ENCODE measurements at places on chromosomes 16 and 17.

- H3K27me3 ChIP-seq, result no peaks in the 10 kb centered on the region
- no peak overlapping the region for H3K4me3 ChIP-seq
- DNase-seq, result no peak
- H3K27ac ChIP-seq, result no peak overlapping the region
- peaks cover 7% of the 10 kb centered on the region for H3K4me1 ChIP-seq
Observed at GRCh38 chr17:77817953-77818352, 140.6 kb upstream of the TNRC6C start.

- H3K27me3 ChIP-seq, result no peaks in the 10 kb centered on the region
- no peaks in the 10 kb centered on the region for H3K4me1 ChIP-seq
- H3K27ac ChIP-seq, result no peak overlapping the region
- DNase-seq, result no peak
- H3K4me3 ChIP-seq, result no peak overlapping the region
Observed at GRCh38 chr16:35746963-35747657, 2287.7 kb downstream of the TP53TG3F start.

DNA sequence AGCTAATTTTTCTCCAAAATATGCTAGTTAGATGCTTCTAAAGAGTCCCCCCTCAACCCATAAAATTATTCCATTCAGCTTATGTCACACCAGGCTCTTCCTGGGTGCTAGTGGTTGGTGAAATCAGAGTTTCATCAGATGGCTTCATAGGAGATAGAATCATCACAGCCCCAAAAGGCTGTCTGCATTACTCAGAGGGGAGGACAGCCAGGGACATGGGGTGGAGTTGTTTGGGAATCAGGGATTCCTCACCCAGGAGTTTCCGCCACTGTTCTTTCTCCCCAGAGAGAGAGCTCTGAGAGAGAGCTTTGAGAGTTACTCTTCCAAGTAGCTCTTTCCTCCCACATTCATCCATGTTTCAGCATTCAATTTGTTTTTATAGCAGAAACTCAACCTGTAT lies 288 bp upstream of the KRT34 start:
- H3K4me1 ChIP-seq, result no peaks in the 10 kb centered on the region
- DNase-seq, result no peak
- H3K36me3 ChIP-seq, result no peaks in the 10 kb centered on the region
- no peaks in the 10 kb centered on the region for H3K27me3 ChIP-seq
- no peak overlapping the region for H3K4me3 ChIP-seq

DNA sequence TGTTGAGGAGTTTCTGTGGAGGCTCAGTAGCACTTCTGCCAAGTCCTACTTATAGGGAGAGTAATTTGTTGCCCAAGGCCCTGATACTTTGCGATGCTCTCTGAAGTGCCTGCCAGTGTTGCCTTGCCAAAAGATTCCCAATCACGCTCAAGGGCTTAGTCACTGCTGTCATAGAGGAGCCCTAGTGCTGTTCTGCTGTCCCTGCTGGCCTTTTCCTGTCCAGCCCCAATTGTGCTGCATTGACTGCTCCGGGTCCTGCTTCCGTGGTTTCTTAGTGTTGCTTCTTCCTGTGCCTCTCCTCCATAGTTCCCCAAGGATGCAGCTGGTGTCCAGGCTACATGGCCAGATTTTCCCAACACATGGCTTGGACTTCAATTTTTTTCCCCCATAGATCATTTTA lies 13.9 kb downstream of the NUP93 start:
- peaks cover 26% of the 10 kb centered on the region for H3K4me1 ChIP-seq
- no peak for DNase-seq
- no peaks in the 10 kb centered on the region for H3K27me3 ChIP-seq
- no peaks in the 10 kb centered on the region for H3K36me3 ChIP-seq
- H3K4me3 ChIP-seq, result no peak overlapping the region

Measured in thoracic aorta (tissue), 2 donors.